ENCODE measurements at places on chromosomes 7 and 10. TPM values are rescaled to one million over a fixed set of nuclear protein-coding genes. Genes with fewer than 3 reads are reported as not detected.

The CTTNBP2 gene
- total RNA-seq = 6.3 TPM

The PTF1A gene
- total RNA-seq = not detected

The COL26A1 gene
- total RNA-seq = 0.20 TPM

DNA sequence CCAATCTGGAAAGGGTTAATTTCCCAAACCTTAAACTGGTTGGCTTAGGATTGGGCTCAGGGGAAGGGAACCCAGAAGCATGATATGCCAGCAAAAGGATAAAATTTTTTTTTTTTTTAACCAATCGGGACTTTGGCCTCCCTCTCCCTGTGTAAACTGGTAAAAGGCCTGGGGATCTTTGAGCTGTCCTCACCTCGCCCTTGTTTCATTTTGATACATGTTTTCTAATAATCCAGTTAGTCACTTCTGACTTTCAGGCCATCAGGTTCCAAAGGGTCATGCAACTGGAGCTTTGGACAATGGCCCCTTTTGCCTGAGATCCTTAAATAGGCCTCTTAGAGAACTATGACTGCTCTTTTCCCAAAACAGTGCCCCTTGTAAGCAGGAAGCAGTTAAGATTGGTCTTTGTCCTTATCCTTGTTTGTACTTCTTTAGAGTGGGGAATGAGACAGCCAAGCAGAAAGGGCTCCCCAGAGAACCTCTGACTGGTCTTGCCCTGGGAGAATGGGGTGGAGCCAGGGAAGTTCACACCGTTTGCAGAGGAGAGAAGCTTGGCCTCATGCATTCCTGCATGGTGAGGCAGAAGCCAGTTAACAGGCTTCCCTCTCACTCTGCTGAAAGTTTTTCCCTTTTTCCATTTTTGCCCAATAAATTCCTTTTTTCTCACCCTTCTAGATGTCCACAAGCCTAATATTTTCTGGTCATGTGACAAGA lies 424.2 kb upstream of the CNTNAP2 start:
- no peaks in the 10 kb centered on the region for H3K36me3 ChIP-seq
- no peak overlapping the region for H3K4me3 ChIP-seq
- DNase-seq = no peak
- no peaks in the 10 kb centered on the region for H3K4me1 ChIP-seq
- H3K27ac ChIP-seq = no peak overlapping the region
- H3K27me3 ChIP-seq = no peaks in the 10 kb centered on the region

GRCh38 chr10:16643502-16643901 lies 121.8 kb upstream of the C1QL3 start:
- H3K36me3 ChIP-seq = no peaks in the 10 kb centered on the region
- no peak for DNase-seq
- H3K4me3 ChIP-seq = no peak overlapping the region
- H3K27ac ChIP-seq = no peak overlapping the region
- no peaks in the 10 kb centered on the region for H3K27me3 ChIP-seq

GRCh38 chr10:53269482-53269881 lies 496.9 kb upstream of the MBL2 start:
- no peaks in the 10 kb centered on the region for H3K27me3 ChIP-seq
- no peak overlapping the region for H3K27ac ChIP-seq
- H3K4me1 ChIP-seq = no peaks in the 10 kb centered on the region
- no peaks in the 10 kb centered on the region for H3K36me3 ChIP-seq
- H3K4me3 ChIP-seq = no peak overlapping the region
- DNase-seq = no peak

Measured in upper lobe of left lung (tissue), 6 donors.